ENCODE measurements at places on chromosomes 13 and 19.
A peak's percentile ranks its signal among the peaks of the same experiment; 100 is the strongest.

DNA sequence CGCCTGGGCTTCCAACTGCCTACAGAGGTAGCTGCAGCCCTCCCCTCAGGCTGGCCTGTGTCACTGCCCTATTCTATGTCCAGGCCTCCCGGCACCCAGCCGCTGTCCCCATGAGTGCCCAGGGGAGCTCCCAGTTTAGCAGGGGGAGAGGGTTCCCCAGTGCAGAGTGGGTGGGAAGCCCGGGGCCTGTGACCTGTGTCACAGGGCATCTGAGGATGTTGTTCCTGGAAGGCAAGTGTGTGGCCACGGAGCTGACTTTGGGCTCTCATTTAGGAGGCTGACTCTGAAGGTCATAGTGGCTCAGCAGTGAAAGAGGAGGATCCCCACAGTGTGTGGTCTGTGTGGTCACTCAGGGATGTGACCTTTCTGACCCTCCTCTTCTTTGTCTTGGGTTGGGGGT lies 25.1 kb downstream of the PPP1R37 start:
- DNase-seq: no peak

GRCh38 chr19:50739132-50739913 lies 16.2 kb downstream of the CLEC11A start:
- no peak for DNase-seq

DNA sequence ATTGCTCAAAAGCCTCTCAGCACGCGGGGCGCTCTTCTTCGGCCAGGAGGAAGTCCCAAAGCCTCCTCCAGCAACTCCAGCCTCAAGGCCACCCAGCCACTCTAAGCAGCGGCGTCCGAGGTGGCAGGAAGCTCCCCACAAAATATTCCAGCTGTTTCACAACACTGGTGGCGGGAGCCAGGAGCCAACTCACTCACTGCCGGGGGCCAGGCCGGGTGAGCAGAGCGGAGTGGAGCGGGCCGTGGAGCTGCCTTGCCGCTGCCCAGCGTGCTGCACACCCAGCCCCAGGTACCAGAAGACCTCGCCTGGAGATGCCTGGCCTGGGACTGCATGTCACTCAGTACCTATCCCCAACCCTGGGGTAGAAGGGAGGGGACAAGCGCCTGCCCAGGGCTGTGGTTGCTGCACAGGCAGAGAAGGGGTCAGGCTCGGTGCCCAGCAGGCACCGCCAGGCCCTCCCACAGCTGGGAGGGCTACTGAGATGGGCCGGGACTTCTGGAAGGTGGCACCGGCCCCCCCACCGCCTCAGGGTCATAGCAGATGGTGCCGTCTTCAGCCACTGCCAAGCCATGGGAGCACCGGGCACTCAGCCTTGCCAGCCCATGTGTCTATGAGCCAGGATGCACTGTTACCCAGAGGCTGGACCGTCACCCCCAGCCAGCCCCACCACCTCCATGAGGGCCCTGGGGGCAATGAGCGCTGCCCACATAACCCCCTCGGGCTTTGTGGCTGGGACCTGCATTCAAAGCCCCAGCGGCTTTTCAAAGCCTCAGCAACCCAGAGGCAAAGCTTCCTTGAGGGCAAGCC lies 59.2 kb downstream of the MLLT1 start:
- DNase-seq: no peak

- DNase-seq: peak; percentile 67
These were observed 29.1 kb downstream of the VAV1 start for GRCh38 chr19:6801485-6802086.

GRCh38 chr19:18955042-18955441 lies 14.0 kb upstream of the HOMER3 start:
- no peak for DNase-seq

GRCh38 chr13:108056278-108056677 lies 159.1 kb downstream of the LIG4 start:
- no peak for DNase-seq

DNA sequence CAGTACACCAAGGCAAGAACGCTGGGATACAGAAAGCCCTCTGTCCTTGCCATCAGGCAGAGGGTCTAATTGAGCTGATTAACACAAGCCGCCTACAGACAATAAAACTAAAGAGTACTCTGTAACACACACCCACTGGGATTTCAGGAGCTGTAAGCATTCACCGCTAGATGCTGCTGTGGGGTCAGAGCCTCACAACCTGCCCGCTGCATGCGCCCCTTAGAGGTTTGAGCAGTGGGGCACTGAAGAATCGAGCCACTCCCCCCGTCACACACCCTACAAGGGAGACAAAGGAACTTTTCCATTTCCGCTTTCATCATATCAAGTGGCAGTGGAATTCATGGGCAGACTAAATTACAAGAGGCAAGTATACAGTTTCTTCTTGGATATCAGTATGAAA lies 1080.6 kb downstream of the PCDH17 start:
- DNase-seq: no peak

DNA sequence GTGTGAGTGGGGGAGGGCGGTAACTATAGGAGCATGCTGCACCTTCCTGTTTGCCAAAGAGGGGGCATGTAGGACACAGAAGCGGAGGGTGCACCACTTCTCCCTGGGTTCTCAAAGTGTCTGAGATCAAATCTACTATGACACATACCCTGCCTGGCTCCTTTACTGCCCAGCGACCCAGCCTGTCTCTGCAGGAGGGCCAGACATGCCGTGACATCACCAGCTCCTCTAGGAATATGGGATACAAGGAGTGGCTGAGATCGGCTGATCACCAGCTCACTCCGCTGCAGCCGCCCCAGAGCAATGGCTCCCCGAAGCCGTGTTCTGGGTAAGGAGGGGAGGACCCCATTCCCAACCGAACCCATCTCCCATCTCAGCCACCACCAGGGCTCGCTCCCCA lies 16.4 kb upstream of the IGFL1 start:
- no peak for DNase-seq

DNA sequence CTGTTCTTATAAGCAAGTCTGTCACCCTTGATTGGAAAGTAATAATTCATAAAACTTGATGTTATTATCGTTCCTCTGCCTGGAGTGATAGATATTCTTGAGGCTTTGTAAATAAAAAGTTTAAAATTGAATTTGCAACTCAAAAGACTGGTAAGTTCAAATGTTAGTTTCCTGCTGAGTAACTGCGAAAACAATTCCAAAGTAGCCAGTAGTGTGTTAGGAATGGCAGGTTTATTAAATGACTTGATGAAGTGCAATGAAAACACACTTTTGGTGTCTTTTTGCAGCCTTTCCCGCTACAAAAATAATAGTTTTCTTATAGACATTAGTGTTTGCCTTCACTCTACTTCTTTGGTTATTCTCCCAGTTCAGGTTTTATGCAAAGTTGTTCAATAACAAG lies 299.3 kb downstream of the DLEU7 start:
- DNase-seq: no peak

DNA sequence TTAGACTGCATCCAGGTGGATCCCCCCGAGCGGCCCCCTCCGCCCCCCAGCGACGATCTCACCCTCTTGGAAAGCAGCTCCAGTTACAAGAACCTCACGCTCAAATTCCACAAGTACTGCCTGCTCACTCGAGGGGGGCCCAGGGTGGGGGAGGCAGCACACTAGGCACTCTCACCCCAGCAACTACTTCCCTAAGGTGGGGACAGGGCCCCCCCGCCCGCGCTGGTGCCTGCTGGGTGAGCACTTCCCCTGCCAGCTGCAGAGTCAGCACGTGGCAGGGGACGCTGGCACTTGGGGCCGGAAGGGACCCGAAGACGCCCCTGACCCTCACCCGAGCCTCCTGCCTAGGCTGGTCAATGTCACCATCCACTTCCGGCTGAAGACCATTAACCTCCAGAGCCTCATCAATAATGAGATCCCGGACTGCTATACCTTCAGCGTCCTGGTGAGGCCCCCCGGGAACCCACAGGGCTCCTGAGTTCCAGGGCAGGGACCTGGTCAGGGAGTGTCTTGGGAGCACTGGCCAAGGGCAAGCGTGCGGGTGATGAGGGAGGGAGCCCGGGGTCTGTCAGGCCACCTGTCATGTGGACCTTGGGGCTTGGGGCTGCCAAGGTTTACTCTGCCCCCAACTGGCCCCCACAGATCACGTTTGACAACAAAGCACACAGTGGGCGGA lies 5.2 kb downstream of the MCOLN1 start:
- DNase-seq: no peak

- no peak for DNase-seq
These were observed 71.0 kb downstream of the RNF17 start for GRCh38 chr13:24834902-24835510.

DNA sequence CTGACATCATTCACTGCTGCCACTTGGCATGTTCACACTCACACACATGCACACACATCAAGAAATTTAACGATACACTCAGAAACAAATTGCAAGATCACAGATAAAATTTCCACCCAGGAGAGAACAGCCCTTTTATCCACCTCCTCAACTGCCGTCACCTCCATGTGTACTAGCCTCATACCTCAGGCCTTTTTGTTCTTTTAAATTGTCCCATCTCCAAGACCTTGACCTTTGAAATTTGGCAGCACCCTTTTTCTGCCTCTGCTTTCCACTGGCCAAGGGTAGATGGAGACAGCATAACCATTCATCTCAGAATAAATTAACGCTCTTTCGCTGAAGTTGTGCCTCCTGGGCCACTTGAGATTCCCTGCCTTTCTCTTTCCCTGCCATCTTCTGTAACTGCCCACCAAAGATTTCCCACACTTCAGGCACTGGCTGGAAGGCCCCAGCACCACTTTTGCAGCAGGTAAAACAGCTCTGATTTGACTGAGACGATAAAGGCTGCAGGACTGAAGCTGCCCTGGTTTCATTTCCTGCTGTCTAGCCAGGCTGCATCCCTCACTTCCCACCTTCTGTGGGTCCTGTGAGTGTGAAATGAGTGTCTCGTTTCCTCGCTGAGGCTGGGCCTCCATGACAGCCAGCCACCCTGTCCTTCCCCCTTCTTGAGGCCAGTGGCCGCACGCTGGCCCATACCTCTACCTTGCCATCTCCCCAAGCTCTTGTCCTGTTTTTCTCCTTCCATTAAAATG lies 39.3 kb downstream of the MBNL2 start:
- DNase-seq: no peak

DNA sequence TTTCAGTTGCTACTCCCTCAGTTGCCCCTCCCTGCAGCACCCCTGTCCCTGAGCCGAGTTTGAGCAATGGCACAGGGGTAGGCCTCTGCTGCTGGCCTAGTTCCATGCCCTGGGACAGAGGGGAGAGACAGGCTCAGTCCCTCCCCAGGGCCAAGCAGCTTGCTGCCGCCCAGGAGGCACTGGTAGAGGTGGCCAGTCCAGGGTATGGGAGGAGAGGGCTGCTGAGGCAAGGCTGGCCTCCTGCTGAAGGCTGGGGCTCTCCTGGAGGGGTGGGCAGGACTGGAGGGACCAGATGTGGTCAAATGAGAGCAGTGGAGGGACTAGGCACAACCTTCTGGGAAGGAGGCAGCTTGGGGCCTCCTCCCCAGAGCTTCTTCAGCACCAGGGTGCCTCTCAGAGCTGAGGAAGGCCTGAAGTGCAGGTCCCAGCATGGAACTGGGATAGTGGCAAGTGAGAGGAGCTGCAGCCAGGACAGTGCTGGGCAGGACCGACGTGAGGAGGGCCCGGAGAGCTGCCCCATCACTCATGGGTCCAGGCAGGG lies 29.8 kb upstream of the VSTM2B start:
- no peak for DNase-seq

DNA sequence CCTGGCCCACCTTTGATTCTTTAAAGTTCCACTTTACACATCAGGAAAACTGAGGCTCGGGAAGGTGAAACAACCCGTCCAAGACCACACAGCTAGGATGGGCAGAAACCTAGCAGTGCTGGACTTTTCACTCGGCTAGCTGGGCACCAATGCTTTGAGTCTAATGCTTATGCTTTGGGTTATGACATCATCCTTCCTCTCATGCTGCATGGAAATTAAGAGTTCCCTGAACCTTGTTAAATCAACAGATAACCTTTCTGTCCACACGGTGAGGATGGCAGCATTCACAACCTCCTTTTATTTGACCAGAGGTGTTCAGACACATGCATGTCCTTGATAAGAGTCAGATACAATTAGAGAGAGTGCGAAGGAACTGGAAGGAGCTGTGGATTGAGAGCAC lies 138.4 kb downstream of the UQCRFS1 start:
- no peak for DNase-seq

GRCh38 chr19:19610376-19611202 lies 7.9 kb downstream of the PBX4 start:
- no peak for DNase-seq

DNA sequence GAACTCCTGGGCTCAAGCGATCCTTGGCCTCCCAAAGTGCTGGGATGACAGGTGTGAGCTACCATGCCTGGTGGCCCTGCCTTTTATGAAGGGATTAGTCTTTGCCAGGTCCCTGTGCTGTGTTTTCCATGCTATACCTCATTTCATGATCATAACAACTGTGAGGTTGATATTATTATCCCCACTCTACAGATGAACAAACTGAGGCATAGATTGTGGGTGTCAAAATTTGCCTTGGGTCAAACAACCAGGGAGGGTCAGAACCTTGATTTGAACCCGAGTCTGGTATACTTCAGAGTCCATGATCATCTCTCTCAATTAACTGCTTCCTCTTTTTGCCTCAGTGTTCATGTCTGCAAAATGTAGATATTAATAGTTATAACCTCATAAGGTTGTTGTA lies 6.9 kb downstream of the PINLYP start:
- no peak for DNase-seq

- DNase-seq: no peak
These were observed 11.2 kb downstream of the FEM1A start for GRCh38 chr19:4802711-4803110.

- no peak for DNase-seq
These were observed 56.1 kb downstream of the DNM2 start for GRCh38 chr19:10773969-10774368.

DNA sequence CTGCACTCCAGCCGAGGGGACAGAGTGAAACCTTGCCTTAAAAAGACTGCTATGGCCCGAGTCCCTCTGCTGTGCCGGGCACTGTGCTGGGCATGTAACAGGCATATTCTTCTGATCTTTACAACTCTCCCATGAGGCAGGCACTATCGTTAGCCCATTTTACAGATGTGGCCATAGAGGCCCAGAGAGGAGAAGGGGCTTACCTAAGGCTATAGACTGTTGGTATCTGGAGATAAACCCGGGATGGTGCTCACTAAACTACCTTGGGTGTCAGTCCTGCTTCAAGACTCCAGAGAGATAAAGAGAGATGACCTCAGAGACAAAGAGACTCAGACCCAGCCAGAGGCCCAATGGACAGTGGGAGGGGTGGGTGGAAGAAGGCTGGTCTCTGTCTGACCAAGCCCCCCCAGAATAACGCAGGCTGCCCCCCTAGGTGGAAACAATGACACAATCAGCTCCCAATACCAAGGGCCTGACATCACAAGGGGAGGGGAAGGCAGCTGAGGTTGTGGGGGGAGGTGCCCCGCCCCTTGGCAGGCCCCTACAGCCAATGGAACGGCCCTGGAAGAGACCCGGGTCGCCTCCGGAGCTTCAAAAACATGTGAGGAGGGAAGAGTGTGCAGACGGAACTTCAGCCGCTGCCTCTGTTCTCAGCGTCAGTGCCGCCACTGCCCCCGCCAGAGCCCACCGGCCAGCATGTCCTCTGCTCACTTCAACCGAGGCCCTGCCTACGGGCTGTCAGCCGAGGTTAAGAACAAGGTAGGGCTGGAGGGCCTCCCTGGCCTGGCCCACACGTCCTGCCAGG lies at the start of gene CNN1:
Gene CNN1, plus strand, starts transcription at position 620 of the 805 bp plus-strand sequence. Its CDS starts 77 bp downstream, at position 697.
- no peak for DNase-seq

GRCh38 chr13:34803756-34804155 lies 138.3 kb upstream of the NBEA start:
- no peak for DNase-seq

- DNase-seq: no peak
These were observed 175.2 kb downstream of the ENOX1 start for GRCh38 chr13:43611281-43612273.
